ENCODE measurements at places on chromosomes 7 and 10.

GRCh38 chr7:128141683-128142195 lies 99.3 kb upstream of the LEP start:
- DNase-seq, result no peak

GRCh38 chr7:73988197-73988596 lies 39.8 kb upstream of the ELN start:
- DNase-seq, result no peak

GRCh38 chr10:73537288-73537687 lies 41.5 kb upstream of the PPP3CB start:
- no peak for DNase-seq

DNA sequence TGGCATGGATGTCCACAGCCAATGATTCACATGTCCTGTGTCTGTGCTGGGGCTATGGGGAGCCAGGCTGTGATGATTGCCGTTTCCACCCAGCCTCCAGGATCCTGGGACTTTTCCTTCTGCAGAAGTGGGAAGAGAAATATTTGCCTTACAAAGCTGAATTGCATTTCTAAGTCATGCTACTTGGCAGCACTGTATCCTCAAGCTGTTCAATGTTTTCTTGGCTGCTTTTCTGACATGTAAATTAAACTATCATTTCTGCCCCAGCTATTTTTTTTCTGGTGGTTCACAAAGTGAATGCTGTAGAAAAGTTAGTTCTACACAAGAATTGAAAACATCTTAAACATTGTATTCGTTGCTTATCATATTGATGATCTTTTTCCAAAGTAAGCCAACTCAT lies 51.9 kb upstream of the TCERG1L start:
- DNase-seq, result no peak

DNA sequence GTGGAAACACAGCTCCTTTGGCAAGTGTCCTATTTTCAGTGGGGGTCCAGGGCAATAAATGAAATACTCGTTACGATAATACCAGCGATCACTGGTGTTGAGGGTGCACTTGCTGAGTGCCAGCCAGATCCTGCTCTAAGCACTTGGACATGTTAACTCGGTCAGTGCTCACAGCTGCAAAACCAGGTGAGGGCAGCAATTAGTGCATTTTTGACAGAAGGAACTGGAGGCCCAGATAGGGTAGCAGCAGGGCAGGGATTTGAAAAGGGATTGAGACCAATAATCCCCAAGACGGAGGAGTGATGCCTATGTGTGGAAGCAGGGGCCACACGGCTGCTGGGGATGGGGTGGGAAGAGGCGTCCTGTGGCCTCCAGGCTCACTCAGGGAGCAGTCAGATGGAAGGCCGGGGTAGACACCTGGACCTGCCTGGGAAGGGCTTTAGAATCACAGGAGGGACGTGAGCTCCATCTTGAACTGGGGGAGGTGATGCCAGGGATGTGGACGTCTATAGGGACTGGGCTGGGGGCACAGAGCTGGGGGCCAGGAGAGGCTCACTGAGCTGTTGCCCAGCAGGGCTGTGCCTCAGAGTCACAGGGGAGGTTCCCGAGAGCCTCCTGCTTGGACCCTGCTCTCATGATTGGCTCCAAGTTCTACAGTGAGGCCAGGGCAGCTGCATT lies 14.3 kb downstream of the PTPRE start:
- no peak for DNase-seq

GRCh38 chr7:127845522-127846214 lies 185.6 kb downstream of the LRRC4 start:
- no peak for DNase-seq

- peak; percentile 51 for DNase-seq
Measured at GRCh38 chr7:111919631-111920179, 286.5 kb downstream of the DOCK4 start.

GRCh38 chr10:6148251-6148701 lies 54.5 kb upstream of the PFKFB3 start:
- no peak for DNase-seq
